ENCODE measurements at places on chromosomes 3 and 15. TPM values are rescaled to one million over a fixed set of nuclear protein-coding genes. Genes with fewer than 3 reads are reported as not detected.

GRCh38 chr3:71099997-71100719 is 483.4 kb downstream of the FOXP1 start:
- no peak for DNase-seq

GRCh38 chr3:114841515-114841914 is 305.6 kb downstream of the ZBTB20 start:
- DNase-seq, result no peak

DNA sequence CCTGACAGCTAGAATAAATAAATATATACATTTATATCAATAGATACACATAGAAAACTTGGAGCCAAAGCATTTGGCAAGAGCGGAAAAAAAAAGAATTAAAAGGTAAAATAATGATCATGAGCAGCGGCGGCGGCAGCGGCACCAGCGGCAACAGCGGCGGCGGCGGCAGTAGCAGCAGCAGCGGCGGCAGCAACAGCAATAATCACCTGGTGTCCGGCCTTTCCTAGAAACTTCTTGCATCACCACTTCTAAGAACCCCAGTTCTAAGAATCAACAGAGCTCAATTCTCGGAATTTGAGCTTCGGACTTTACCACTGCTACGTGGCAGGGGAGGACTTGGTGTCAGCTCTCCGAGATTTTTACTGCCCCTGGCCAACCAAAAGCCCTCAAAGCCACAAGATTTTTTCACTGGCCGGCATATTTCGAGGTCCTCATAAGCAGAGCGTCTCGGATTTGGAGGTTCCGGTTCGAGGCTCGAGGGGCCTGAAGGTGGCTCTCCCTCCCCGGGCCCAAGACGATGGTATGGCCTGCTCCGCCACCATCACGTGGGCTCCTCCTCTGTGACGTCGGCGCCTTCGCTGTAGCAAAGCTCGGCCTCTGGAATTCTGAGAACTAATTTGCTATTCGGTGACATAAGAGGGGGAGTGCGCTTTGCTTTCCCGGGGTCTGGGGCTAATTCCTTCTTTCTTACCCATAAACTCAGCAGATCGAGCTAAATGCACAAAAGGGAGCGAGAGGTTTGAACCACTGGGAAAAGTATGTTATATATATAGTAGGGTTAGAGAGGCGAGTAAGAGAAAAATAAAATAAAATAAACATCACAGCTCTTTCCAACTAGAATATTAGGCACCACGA is at the start of gene BCL6:
TSS of gene BCL6 (minus strand) at position 268 of the 858 bp plus-strand sequence. CDS start 11,775 bp downstream, outside the sequence.
- peak; percentile 99 for DNase-seq

DNA sequence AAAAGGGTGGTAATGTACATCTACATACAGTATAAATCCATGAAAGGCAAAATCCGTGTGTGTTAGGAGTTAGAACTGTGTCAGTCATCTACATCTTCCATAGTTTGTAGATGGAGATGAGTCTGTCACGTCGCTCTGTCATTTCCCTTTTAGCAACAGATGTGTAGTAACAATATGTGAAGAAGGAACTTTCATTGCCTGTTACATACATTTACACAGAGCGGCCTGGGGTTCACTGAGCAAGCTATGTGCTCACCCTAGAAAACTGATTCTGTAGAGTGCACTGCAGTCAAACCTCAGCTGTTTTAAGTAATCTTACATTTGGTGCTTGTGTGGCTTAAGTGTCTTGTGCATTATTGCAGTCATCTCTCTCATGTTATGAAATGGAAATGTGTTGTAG is 41.6 kb upstream of the AP3B2 start:
- no peak for DNase-seq

GRCh38 chr15:52445553-52445952 is 83.1 kb downstream of the MYO5A start:
- no peak for DNase-seq

DNA sequence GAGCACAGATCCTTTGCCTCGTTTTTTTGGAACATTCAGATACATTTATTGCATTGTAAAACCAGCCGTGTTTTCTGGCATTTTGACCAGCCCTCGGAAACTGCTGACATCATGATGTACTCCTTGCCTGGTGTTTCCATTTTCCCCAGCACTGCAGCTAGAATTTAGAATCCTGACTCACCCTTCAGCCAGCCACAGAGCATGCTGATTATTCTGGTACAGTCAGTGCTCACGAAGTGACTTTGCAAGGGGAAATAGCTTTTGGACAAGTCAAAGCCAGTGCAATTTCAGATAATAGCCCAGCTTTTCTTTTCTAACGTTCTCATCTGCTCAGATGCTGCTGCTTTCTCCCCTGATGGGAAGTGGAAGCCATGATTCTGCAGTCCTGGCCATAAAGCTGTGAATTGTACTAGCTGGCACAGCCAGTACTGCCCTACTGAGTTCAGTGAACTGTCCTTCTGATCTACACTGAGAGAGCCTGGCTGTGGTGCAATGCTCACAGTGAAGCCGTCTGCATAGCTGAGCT is 12.1 kb upstream of the CNBP start:
- DNase-seq, result peak; percentile 93

GRCh38 chr3:57281715-57282114 is 10.8 kb downstream of the ASB14 start:
- no peak for DNase-seq

- DNase-seq, result no peak
Observed at GRCh38 chr15:90212221-90213098, 11.3 kb downstream of the SEMA4B start.

GRCh38 chr3:182668974-182669373 is 124.3 kb upstream of the ATP11B start:
- no peak for DNase-seq

DNA sequence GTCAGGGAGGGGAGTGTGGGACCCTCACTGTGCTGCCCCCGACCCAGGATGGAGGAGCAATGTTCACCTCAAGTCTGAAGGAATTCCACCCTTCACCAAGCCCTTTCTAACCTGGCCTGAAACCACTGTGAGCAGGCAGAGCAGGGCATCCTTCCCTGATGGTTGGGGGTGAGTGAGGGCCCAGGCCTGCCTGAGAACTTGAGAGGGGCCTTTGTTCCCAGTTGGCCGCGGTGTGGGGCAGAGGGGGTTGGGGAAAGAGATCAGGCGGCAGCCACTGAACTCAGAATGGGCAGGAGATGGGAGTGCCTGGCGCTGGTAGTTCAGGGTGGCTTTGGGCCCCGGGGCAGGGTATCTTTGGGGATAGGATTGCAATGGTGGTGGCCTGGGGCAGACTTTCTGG is 103.5 kb upstream of the RPL32 start:
- no peak for DNase-seq

DNA sequence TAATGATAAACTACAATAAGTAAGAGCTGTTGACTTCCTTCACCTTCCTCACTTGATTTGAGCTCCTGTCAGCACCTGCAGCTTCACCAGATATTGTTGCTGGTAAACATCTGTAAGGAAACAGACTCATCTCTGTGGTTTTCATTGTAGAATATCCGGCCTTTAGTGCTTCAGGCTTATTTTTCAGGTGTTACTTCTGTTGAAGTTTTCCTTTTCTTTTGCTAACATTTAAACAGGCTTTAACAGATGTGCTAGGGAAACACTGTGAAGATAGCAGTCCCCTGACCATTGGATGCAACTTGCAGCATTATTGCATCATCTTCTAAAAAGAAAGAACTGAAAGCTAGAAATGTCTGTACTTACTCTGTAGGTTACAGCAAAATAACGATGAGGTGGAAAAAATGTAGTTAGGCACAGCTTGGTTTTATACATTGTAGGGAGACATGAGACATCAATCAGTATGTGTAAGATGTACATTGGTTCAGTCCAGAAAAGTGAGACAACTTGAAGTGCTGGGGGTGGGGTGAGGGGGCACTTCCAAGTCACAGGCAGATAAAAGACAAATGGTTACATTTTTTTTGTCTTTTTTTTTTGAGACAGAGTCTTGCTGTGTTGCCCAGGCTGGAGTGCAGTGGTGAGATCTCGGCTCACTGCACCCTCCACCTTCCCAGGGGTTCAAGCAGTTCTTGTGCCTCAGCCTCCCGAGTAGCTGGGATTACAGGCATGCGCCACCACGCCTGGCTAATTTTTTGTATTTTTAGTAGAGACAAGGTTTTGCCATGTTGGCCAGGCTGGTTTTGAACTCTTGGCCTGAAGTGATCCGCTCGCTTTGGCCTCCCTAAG is 10.2 kb downstream of the EDEM1 start:
- peak; percentile 92 for DNase-seq

GRCh38 chr3:49602049-49602554 is 47.8 kb downstream of the BSN start:
- no peak for DNase-seq

DNA sequence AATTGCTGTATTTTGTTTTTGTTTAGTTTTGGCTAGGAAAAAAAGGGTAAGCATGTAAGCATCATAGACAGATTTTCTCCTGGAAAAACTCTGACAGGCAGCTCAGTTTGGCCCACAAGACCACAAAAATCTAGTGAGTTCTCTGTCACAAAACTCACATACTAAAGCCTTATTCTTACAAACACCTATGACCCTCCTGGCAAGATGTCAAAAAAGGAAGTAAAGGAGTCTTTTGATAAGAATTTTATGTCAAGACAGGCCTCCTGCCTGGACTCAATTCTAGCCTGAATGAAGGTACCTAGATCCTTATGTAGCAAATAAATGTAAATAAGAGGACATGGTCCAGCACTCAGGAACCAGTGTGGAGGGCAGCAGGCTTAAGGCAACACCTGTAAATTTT is 668.3 kb upstream of the ZNF385D start:
- DNase-seq, result no peak

- DNase-seq, result peak; percentile 53
Observed at GRCh38 chr3:124429129-124429815, 301.0 kb upstream of the UMPS start.

- DNase-seq, result no peak
Observed at GRCh38 chr15:87626860-87627259, 629.7 kb downstream of the NTRK3 start.

GRCh38 chr3:38507120-38507519 is 11.0 kb downstream of the EXOG start:
- no peak for DNase-seq

- DNase-seq, result peak; percentile 14
Observed at GRCh38 chr3:161305095-161305991, 66.0 kb downstream of the SPTSSB start.

DNA sequence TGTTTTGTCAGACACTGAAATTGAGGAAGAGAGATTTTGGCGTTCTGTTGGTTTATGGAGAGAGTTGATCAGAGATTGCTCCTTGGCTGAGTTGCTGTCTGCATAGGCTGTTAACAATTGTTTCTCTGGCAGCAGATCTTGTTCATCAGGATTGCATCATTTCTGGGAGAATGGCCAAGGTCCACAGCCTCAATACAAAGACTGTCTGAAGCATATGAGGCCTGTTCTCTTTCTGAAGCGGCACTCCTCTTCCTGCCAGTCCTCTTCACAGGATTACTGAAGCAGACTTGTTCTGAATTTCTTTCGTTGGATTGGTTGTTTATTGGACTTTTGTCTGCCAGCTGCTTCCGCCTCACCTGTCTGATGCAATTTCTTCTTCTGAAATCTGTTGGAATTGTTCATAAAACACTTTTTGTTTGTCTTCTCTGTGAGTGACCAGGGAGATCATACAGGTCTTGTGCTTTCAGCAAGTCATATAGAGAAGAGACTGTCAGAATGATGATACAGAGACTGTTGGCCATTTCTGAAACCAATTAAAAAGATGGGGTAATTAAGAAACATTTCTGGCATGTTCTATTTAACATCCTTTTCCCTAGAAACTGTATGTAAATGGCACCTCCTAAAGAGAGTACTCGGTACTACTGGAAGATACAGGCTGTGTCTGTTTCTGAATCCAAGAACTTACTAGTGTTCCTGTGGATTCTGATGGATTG is 25.5 kb downstream of the SETD5 start:
- peak; percentile 98 for DNase-seq

DNA sequence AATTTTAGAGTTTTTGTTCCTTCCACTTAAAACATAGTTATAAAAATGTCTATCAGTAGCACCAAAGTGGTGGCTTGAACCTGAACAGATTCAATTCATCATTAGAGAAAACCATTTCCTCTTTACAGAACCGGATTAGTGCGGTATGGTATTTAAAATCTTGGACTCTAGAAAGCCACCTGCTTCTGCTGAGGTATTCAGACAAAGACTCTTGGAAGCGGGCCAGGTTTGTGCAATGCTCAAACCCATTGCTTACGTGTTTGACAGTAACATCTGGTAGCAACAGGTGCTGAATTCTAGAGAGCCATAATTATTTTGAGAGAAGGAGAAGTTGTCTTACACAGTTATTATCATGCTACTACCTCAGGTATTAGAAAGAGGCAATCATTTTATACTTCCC is 290.5 kb downstream of the NAALADL2 start:
- DNase-seq, result peak; percentile 3

DNA sequence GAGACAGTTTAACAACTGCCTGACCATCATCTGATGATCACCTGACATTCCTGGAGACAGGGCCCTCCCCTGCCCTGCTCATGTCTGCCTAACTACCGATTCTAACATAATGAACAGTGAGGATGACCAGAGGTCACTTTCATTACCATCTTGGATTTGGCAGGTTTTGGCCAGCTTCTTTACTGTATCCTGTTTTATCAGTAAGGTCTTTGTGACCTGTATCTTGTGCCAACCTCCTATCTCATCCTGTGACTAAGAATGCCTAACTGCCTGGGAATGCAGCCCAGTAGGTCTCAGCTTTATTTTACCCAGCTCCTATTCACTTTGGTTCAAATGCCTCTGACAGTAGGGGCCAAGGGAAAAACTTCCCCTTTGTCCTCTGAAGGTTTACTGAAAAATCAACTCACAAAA is 40.2 kb downstream of the METTL6 start:
- no peak for DNase-seq

DNA sequence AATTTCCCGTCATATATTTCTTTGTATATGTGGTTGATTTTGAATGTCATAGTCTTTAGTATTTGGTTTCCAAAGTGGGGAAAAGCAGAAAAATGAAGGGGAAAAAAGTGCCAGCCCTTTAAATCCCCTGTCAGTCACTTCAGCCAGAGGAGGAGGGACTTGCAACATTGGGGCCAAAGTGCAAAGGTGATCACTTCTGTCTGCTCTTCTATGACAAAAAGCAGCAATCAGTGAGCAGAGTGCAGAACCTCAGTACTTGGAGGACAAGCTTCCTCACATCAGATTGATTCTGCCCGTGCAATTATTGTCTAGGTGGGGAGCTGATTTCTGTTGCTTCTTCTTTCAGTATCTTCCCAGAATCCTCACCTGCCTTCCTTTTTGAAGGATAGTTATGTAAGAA is 60.0 kb downstream of the STT3B start:
- no peak for DNase-seq

THPO gene
- total RNA-seq, result 0.86 TPM

ROPN1 gene
- total RNA-seq, result not detected

RBMS3 gene
- 85.9 TPM for total RNA-seq

TMC3 gene
- not detected for total RNA-seq

CLK3 gene
- total RNA-seq, result 38.4 TPM

RTP4 gene
- 2.6 TPM for total RNA-seq

ACP3 gene
- 2.3 TPM for total RNA-seq

CP gene
- total RNA-seq, result not detected

PAQR5 gene
- total RNA-seq, result 0.97 TPM

CCR3 gene
- not detected for total RNA-seq
